ENCODE measurements at places on chromosomes 7 and 10.

DNA sequence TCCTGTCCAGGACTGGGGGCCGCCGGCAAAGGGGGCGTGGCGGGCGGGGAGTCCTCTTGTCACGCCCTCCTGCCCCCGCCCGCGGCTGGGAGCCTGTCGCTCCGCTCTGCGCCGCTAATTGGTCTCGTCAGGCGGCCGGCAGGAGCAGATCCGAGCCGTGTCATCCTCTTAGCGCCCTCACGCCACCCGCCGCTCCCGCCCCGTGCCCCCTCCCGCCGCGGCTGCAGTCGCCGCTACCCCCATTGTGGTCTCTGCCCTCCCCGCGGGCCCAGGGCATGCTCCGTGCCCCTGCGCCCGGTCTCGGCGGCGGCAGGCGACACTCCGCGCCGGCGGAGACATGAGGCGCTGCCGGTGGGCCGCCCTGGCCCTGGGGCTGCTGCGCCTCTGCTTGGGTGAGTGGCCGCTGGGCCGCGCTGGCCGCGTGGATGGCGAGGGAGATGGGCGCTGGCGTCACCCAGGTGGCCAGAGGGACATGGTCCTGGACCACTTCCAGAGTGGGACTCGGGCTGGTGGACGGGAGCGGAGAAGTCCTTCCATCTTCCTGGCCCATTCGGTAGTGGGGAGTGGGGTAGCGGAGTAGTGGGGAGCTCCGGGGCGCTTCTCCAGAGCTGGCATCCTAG is at the start of gene CDHR1:
Gene CDHR1, plus strand, starts transcription at position 114 of the 620 bp plus-strand sequence. Its CDS starts 224 bp downstream, at position 338.
- DNase-seq: peak; percentile 34

- DNase-seq: no peak
These were observed 93.9 kb downstream of the ATXN7L1 start for GRCh38 chr7:105782391-105783042.

- no peak for DNase-seq
These were observed 35.4 kb downstream of the MASTL start for GRCh38 chr10:27190508-27190907.

DNA sequence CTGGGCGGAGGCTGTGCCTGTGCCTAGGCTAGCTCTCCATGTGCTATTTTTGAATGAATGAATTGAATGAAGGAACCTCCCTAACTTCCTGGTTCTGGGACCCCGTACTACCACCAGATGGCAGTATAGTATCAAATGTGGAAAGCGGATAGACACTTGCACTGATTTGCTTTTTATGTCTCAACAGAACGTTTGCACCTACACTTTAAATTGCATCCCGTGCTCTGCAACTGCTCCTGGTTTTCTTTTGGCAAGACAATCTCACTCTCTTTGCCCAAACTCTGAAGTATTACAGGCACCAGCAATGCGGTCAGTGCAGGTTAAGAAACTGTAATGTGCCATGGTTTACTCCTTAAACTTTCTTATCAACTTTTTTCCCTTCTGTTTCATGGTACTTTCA is 6.5 kb downstream of the FZD8 start:
- DNase-seq: peak; percentile 65

GRCh38 chr10:109379186-109379585 is 544.1 kb downstream of the XPNPEP1 start:
- DNase-seq: no peak
